ENCODE measurements at places on chromosomes 3 and 15.

GRCh38 chr3:48077815-48078214, 61.6 kb upstream of the MAP4 start:
- peak; percentile 42 for DNase-seq

DNA sequence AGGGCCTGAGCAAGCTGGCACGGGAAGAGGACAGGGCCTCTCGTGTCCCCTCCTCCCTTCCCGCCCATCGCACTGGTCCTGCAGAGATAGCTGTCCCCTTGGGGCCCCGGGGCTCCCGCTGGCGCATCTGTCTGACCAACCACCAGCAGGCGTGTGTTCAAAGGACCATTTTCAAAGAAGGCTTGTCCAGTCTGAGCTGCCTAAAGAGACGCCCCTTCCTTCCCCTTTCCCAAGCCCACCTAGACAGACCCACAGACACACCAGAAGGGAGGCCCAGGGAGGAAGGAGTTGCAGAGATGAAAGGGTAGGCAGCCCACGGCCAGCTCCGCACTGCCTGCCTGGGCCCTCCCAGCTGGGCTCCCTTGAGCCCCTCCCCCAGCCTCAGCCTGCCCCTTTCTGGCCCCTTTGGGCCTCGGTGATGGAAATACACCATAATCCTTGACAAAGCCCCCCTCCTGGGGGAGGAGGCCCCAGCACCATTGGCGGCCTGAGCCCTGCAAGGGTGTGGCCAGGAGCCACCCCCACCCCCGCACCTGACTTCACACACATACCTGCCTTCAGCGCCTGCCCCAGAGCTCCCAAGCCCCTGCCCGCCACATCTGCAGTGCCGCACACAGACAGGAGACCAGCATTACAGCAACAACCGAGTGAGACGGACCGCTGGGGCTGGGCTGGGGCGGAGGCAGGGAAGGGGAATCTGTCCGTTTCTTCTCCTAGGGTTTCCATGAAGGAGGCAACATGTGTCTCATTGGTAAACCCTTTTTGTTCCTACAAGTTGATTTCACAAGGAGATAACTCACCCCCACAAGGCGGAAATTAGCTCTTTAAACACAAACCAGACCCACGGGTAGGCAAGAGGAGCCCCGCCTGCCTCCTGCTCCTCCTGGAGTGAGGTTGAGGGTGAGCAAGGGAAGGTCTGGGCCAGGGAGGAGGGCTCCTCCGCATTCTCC, at the start of gene STRA6:
Gene STRA6 (minus strand): TSS at position 336 of the 950 bp plus-strand sequence. CDS start 520 bp downstream, outside the sequence.
- DNase-seq, result peak; percentile 59

DNA sequence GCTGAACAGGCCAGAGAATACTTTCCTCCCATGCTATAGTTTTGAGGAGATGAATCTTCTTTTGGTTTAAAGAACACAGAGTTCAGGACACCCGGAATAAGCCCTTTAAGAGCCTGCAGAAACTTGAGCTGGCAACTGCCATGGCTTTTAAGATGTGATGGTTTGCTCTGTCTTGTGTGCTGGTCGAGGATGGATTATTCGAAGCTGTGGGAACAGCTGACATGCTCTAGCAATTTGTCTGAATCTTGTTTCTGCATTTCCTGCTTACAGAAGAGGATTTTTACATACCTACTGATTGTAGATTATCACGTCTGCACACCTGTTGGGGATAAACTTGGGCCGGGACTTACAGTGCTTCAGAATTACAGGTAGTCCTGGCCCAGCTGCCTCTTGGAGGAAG, 396.9 kb downstream of the LRTM1 start:
- DNase-seq, result no peak

DNA sequence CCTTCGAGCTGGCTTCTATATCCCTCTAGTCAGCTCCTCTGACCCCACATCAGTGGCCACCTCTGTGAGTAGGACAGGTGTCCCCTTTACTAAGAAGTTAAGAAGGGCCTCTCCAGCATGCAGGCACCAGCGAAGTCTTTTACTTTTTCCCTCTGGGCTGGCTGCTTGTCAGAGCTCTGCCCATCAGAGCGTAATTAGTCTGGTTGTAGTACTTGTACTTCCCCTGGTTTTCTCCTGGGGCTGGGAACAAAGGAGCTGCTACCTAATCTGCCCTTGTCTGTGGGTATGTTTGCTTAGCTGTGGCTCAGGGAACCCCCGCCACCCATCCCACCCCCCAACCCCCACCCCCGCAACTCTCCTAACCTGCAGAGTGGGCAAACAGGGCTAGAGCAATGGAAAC, 27.4 kb upstream of the ALPK3 start:
- DNase-seq, result no peak

- no peak for DNase-seq
These were observed 132.5 kb downstream of the ARNT2 start for GRCh38 chr15:80536716-80537115.

- DNase-seq, result no peak
These were observed 47.9 kb downstream of the FGD5 start for GRCh38 chr3:14866627-14867026.

DNA sequence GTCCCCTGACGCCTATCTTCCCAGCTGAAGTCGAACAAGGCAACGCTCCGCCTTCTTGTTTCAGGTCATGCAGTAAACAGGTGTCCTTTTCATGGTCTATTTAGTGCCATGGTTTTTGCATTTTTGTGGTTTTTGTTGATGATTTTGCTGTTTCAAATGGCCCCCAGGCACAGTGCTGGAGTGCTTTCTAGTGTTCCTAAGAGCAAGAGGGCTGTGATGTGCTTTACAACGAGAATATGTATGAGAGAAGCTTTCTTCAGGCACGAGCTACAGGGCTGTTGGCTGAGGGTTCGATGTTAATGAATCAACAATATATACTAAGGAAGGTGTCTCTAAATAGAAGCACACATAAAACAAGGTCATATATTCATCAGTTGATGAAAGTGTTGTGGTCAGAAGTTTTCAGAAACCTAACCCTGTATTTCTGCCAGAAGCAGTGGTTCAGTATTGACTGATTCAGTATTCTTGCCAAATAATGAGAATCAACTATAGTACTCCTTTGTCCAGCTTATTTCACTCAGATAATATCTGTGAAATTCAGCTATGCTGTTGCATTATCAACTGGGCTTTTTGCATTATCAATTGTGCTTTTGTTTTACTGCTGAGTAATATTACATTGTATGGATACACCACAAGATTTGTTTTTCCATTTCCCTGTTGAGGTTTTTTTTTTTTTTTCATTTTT, 18.5 kb downstream of the LIMD1 start:
- DNase-seq, result peak; percentile 45

DNA sequence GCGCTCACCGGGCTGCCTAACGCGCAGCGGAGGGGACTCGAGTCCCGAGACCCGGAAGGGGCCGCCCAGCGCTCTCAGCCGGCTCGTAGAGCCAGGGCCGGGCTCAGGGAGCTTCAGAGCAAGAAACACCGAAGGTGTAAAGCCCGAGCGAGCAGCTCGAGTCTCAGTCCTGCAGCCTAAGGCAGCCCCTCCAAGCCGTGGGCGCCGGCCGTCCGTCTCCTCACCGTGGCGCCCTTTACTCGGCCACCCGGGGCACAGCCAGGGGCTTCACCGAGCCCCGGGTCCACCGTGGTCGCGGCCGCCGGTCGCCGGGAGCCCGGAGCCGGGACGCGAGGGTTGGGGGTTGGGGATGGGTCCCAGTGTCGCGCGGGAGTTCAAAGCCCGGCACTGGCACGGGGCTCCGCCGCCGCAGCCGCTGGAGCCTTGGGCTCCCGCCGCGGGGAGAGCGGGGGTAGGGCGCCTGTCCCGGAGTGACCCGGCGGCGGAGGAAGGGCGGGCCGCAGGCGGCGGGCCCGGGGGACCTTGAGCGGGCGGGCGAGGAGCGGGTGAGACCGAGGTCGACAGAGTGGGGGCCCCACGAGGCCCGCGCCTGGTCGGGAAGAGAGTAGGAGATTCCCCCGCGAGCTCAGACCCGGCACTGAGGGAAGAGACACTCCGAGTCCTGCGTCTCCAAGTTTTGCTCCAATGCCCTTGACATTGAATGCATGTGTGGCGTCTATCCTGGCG, 26.9 kb upstream of the THRB start:
- peak; percentile 45 for DNase-seq

DNA sequence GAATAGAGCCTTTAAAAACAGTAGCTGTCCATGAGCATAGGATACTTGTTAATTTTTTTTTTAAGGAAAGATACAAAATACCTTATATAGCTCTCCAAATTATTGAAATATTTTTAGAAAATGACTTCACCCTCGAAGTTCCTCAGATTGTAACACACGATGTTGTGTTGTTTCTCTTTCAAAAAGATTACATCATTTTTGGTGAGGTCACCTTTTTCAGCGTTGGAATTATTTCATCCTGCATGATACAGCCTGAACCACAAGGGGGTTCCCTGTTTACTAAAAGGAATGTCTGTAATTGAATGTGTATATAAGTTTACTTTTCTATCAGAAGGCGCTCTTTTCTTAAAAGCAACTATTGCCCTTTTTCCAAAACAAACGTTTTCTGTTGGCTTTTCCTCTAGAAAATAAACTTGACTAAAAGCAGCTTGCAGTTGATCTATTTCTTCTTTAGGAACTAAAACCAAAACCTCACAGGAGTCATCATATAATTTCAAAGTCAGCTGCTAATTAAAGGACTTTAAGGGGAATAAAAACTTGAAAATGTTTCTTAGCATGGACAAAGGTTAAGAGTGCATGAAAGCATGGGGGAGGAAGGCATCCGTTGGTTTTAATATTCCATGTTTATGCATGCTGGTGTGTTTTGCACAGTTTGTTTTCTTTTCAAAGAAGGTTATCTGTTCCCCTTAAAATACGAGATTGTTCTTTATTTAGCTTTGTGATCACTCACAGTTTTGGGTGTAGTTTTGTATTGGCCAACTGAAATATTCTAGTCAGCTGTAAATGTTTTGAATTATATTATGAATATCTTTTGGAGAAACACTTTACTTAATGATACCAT, 29.4 kb downstream of the LYSMD4 start:
- DNase-seq, result peak; percentile 96

- no peak for DNase-seq
These were observed 3.4 kb downstream of the PLXNB1 start for GRCh38 chr3:48426401-48426909.

GRCh38 chr3:164406281-164406680, 672.0 kb downstream of the SI start:
- DNase-seq, result no peak

GRCh38 chr15:45981625-45982024, 346.8 kb downstream of the SQOR start:
- DNase-seq, result no peak

GRCh38 chr15:60751985-60752952, 273.3 kb upstream of the ICE2 start:
- DNase-seq, result peak; percentile 62

DNA sequence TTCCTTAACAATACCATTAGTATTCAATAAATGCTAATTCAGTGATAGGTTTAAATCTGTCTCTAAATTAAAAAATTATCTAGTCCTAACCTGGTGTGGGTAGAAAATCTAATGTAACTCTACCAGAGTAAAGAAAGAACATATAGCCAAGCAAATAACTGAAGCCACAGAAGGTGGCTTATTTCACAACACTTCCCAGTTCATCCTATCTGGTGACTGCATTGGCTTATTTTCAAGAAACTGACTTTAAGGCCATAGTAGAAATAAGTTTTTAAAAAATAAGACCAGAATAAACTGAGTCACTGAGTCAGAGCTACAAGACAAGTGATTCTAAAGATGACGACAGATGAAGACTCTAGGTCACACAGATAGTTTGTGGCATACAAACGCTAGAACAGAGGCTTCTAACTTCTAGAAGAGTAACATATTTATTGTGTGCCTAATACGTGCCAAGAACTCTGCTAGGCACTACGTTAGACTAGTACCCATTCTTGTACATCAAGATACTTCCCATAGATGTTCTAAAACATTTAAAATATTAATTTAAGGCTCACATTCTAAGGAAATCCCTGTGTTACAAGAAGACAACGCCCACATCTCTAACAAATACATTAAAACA, 25.9 kb downstream of the TMCC1 start:
- DNase-seq, result no peak

GRCh38 chr15:56341201-56341600, 24.0 kb upstream of the TEX9 start:
- DNase-seq, result peak; percentile 10

DNA sequence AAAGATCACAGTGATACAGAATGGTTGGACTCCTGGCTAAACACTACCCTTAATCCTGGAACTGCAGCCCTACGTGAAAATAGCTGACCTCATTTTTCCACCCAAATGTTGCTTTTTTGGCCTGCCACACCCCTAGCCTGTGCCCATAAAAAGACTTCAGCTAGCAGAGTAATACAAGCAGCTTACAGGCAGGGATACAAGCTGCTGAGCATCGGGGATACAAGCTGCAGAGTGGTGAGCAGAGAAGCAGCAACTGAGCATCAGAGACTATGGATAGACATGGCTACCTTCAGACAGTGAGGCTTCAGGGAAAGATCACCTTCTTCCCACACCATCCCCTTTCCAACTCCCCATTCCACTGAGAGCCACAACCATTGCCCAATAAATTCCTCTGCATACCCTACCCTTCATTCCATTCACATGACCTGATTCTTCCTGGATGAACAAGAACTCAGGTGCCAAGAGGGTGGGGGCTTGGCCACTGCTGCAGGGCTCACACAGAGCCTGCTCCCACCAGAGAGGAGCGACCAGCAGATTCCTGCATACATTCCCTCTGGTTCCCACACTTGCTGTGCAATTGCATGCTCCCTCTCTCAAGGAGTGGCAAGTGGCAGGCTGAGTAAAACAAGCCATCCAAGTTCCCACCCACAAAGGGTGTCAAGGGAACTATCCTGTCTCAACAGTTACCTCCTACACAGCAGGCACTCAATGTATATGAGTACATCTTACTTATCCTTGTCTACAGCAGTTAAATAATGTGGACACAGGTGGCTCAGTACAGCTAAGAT, 217.5 kb downstream of the ALCAM start:
- peak; percentile 66 for DNase-seq

GRCh38 chr3:101117465-101117864, 124.2 kb upstream of the ABI3BP start:
- DNase-seq, result no peak

DNA sequence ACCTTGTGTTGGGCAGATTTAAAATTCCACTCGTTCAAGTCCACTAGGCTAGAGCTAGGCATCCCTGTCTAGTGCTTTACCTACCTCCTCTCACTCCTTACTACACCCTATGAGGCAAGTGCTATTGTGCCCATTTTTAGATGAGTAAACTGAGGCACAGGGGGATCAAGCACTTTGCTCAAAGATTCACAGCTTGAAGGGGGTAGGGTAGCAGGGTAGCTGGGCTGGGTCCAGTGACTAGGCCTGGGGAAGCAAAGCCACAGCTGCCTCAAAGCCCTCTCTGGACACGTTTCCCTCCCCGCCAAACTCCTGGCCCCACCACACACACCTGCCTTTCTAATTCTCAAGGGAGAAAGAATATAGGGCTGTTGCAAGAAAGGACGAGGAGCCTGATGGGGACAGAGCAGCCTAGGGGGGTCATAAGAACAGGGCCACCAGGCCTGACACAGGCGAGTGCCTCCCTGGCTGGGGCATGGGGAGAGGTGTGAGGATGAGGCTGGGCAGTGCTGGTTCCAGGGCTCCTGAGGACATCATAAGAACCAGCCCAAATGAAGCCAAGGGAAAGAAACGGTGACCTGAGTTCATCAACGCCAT, 34.8 kb upstream of the SFMBT1 start:
- DNase-seq, result no peak
